ENCODE measurements at places on chromosomes 1 and 21. TPM values are rescaled to one million over a fixed set of nuclear protein-coding genes. Genes with fewer than 3 reads are reported as not detected.

GRCh38 chr1:119147661-119148090 lies 7.2 kb upstream of the WARS2 start:
- H3K36me3 ChIP-seq, result no peaks in the 10 kb centered on the region
- H3K27me3 ChIP-seq, result no peaks in the 10 kb centered on the region
- H3K27ac ChIP-seq, result peak overlapping the region; percentile 34
- H3K4me3 ChIP-seq, result no peak overlapping the region
- no peak for DNase-seq

- H3K27ac ChIP-seq, result no peak overlapping the region
- no peak overlapping the region for H3K4me3 ChIP-seq
- H3K36me3 ChIP-seq, result no peaks in the 10 kb centered on the region
- DNase-seq, result no peak
These were observed 918.2 kb upstream of the ADGRL2 start for GRCh38 chr1:80882553-80882952.

GRCh38 chr1:207032528-207033017 lies at the start of gene C1orf116:
TSS of gene C1orf116 (minus strand) at chr1:207032756. CDS start at chr1:207027598, 5,158 bp downstream.
- no peaks in the 10 kb centered on the region for H3K27me3 ChIP-seq
- no peak within 1 kb of the TSS for H3K4me3 ChIP-seq
- no peak for DNase-seq
- no peaks in the 10 kb centered on the region for H3K36me3 ChIP-seq
- no peak within 1 kb of the TSS for H3K27ac ChIP-seq

- no peaks in the 10 kb centered on the region for H3K36me3 ChIP-seq
- H3K4me3 ChIP-seq, result no peak overlapping the region
- H3K27me3 ChIP-seq, result no peaks in the 10 kb centered on the region
- no peak for DNase-seq
These were observed 7.8 kb downstream of the CAPZB start for GRCh38 chr1:19477284-19478249.

The LIN9 gene
- total RNA-seq, result 5.4 TPM

The CELF3 gene
- 1.3 TPM for total RNA-seq
